ENCODE measurements at places on chromosomes 3 and 15.

GRCh38 chr3:74539876-74540275 is 74.6 kb downstream of the CNTN3 start:
- DNase-seq = no peak

- no peak for DNase-seq
These were observed 57.8 kb upstream of the PLSCR4 start for GRCh38 chr3:146308682-146309081.

GRCh38 chr3:43951813-43952212 is 261.1 kb downstream of the ABHD5 start:
- DNase-seq = no peak

GRCh38 chr3:82796765-82797164 is 1035.3 kb upstream of the GBE1 start:
- no peak for DNase-seq

DNA sequence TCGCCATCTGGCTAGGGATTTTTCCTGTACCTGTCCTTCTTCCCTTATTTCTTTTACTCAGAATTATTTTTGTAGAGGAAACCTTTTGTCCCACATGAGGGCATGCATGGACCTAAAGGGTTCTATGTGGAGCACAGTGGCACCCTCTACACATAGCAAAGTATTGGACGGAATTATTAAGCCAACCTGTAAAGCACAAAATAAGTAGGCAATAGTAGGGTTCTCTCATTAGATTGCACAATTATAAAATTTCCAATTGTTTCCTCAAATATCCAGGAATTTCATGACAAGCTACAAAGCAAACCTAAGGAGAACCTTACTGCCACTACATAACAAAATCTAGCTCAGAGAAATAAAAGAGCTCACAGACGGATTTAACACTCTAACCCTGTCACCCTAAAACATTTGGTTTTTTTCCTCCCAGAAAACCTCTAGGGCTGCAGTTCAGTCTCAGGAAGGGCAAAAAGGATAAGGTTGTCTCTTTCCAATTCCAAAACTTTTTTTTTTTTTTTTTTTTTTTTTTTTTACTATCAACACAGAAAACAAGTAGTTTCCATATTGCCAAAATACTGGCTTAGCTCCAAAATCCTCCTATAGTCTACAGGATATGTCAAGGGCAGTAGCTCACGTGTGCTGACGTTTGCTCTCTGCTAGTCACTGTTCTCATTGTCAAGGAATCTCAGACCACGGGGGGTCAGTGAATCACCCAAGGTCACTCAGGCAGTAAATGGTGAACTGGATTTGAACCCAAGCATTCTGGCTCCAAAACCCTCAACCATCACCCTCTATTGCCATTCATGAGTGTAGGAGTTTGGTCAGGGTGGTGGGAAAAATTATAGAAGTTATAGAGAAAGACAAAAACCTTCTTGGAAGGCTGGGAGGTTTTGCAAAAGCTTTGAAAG is 52.3 kb downstream of the NCEH1 start:
- DNase-seq = no peak

- DNase-seq = peak; percentile 45
These were observed at the start of gene GPR176 for GRCh38 chr15:39919748-39920509. Gene GPR176 (minus strand): TSS chr15:39920266. CDS start chr15:39920026, 240 bp downstream.

DNA sequence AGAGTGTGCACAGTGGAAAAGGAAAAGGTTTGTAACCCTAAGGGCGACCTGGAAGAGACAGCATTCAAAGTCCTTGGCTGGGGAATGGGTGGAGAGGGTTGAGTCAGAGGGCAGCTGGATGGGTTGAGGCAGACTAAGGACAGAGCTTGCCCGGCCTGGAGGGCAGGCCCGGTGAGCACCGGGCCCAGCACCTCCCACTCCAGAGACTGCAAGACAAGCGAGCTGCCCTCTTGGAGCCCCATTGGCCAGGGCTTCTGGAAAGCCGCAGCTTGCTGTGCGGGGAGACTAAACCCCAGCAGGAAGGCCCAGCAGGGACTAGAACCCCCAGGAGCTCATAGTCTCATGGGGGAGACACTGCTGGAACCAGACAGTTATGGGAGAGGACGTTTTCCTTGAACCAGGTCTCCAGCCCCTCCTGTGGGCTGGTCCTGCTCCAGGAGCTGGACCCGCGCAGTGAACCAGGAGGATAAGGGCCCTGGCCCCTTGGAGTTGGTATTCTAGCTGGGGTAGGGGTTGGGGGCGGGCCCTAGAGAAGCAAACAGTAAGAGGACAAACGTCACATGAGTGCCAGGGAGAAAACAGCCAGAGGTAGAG is 59.1 kb downstream of the RGMA start:
- DNase-seq = no peak

DNA sequence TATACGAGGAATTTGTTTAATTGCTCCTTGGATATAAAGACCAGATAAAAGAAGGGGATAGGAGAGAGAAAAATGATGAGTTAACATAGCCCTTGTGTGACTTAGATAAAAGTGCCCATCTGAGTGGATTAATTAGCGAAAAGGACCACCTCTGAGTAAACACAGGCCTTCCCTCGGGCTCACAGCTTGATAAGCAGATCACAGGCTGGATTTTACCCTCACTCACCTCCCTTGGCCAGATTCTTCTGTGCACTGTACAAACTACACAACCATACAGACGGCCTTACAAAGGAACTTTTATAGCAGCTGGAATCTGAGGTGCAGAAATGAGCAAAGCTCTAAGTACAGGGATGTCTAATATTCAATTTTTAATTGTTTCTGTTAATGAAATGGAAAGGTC is 112.4 kb upstream of the STT3B start:
- no peak for DNase-seq

DNA sequence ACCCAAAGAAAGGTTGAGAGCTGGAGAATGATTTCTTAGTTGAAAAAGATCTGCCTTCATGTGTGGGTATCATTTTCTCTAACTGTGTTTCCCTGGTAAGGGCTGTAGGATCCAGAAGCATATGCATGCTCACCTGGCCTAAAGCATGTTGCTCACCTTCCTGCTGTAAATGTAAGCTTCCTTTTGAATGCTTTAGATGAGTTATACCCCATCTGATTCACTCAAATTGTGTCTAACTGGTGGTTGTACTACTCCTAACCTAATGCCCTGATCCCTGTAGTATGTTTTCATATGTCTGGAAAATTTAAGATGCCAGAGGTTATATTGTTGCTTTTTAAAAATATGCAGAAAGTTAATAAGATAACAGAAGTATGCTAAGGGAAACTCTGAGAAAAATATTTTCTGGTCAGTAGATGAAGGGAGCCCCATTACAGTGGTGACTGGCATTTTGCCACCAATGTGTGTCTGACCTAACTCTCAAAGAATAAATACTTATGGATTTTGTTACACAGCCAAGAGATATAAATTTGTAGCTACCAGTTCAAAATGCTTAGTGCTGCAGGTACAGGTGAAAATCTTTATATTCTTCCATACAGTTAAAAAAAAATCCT is 7.7 kb downstream of the FILIP1L start:
- no peak for DNase-seq

GRCh38 chr15:52529341-52529924 is 753 bp upstream of the MYO5A start:
- DNase-seq = no peak

- DNase-seq = no peak
These were observed 39.6 kb downstream of the TLE3 start for GRCh38 chr15:70057931-70058641.

GRCh38 chr3:45506751-45507391 is 87.7 kb upstream of the LIMD1 start:
- no peak for DNase-seq

DNA sequence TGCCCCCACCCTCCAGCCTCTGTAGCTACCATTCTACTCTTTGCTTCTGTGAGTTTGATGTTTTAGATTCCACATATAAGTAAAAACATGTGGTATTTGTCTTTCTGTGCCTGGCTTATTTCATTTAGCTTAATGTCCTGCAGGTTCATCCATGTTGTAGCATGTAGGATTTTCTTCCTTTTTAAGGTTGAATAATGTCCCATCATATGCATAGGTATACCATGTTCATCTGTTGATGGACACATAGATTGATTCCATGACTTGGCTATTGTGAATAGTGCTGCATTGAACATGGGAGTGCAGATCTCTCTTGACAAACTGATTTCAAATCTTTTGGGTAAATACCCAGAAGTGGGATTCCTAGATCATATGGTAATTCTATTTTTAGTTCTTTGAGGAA is 11.8 kb downstream of the THSD4 start:
- no peak for DNase-seq

GRCh38 chr15:49415638-49416037 is 7.4 kb upstream of the FGF7 start:
- no peak for DNase-seq

DNA sequence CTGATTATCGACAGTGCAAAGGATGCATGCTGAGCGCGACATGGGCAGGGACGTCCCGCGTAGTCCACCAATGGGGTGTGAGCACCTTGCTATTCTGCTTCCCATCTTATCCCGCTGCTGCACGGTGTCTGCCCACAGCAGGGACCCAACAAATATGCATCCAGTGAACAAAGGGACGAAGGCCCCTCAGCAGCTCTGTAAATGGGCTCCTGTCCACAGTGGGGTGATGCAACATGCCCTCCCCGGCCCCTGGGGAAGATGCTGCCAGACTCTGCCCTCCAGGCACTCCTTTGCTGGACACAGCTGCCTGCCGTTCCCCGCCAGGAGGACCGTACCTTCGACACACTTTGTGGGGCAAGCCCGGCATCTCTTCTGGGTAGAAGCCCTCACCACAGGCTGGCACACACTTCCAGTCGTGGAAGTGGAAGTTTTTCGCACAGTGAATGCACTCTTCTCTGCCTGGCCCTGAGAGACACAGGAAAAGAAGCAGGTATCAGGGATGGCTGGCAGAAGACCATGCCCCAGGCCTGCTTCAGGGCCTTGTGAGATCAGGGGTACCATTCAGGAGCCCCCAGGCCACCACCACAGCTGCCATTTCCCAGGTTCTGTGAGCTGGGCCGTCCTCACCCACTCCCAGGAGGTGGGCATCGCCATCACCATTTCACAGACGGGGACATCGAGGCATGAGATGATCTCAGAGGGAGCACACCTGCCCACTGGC is 18.2 kb upstream of the SNRPA1 start:
- no peak for DNase-seq

DNA sequence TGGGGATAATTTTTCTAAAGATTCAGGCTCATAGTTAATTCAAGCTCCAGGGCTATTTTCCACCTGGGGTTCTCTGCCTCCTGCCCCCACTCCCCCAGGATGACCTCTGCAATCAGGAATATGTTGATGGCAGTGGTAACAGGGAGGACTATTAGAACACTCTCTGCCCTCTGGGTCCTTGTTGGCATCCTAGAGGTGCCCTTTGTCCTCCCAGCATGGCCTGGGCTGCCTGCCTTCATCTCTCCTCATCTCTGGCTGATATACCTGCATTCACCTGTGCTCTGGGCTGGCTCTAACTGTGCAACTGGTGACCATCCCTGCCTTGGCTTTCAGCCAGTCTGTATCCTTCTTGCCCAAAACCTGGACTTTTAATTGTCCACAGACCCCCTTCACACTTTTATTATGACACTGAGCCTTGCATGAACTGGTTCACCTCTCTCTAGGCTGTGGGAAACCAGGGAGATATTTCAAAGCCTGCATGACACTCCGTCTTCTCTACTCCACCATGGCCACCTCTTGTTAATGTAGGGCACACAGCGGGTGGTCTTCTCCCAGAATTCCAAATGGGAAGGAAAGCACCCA is 199.8 kb downstream of the THSD4 start:
- DNase-seq = no peak

DNA sequence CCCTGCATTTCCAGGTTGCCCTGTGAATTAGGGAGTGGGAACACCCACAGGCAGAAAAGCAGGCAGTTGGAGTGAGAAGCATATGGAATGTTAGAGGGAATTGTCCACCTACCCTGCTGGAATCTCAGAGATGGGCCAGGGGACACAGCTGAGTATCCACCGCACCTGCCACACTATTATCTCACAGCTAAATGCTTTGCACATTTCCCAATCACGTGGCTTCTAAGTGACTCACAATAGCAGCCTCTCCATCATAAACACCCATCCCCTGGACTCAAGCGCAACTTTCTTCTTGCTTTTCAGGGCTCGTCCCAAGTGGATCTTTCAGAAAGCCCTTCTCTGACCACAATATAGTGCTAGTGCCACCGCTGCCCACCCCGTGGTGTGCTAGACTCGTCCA is 389.0 kb upstream of the LMCD1 start:
- DNase-seq = no peak

DNA sequence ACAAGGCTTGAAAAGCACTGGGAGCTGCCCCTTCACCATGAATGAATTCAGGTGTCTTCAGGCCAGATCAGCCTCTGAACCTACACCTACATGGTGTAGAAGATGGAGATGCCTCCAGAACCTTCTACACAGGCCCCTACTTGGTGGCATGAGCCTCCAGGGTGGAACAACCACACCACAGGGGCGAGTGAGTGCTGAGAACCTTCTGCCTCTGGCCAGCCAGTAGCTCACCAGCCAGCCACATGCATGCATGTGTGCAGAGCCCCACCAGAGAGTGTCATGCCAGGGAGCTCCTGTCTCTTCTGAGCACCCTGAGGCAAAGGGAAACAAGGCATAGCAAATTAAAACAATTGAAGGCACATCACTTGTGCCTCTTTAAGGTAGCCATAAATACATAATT is 161.8 kb upstream of the TOPAZ1 start:
- no peak for DNase-seq

DNA sequence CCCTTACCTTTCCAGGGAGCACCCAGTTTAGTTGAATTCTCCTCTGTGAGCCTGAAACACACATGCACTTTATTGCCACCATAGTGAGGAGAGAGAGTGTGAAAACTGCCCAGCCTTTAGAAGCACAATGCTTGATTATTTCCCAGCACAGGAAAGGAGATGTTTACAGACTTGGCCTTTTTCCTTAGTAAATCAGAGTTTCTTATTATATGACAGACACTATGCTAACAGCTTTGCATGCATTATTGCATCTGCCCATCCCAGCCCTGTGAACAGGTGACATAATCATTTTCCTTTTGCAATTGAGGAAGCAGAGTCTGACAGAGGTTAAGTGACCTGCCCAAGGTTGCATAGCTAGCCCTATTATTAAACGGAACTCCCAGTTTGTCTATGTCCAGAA is 36.5 kb downstream of the CAPN3 start:
- no peak for DNase-seq

- peak; percentile 33 for DNase-seq
These were observed 775.6 kb downstream of the ROBO2 start for GRCh38 chr3:77815467-77815866.
